ENCODE measurements at places on chromosomes 4 and X.

DNA sequence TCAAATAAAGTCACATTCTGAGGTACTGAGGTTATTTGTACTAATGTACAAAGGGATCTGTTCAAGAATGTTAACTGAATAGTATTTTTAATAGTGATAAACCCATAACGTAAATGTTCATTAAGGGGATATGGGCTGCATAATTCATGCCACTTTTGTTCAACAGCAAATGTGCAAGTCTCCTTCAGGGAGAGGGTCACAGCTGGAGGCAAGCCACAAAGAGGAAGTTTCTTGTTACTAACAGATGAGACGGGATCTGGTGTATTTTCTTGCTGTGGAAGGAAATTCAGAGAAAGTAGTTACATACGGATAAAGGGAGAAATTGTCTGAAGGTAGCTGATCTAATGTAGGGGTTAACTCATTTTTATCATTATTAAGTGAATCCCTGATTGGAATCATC, 10.0 kb downstream of the ZFP42 start:
- no peak for DNase-seq

GRCh38 chrX:51892921-51893745, at the start of gene MAGED1:
MAGED1 (plus strand) TSS chrX:51893623; CDS start chrX:51894305, 682 bp downstream.
- peak; percentile 93 for DNase-seq

DNA sequence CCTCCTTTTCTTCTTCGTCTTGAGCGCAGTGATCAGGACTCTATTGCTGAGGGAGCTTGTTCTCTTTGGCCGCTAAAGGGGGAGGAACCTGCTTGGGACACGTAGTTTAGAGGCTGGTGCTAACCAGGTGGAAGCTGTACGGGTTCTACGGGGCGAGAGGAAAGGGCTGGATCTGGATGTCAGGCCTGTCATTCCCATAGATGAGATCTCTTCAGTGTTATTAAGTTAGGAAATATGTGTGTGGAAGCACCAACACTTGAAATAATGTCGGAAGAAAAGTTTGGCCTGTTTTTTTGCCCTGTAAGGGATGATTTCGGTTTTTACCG, 643 bp downstream of the SRP72 start:
- no peak for DNase-seq

DNA sequence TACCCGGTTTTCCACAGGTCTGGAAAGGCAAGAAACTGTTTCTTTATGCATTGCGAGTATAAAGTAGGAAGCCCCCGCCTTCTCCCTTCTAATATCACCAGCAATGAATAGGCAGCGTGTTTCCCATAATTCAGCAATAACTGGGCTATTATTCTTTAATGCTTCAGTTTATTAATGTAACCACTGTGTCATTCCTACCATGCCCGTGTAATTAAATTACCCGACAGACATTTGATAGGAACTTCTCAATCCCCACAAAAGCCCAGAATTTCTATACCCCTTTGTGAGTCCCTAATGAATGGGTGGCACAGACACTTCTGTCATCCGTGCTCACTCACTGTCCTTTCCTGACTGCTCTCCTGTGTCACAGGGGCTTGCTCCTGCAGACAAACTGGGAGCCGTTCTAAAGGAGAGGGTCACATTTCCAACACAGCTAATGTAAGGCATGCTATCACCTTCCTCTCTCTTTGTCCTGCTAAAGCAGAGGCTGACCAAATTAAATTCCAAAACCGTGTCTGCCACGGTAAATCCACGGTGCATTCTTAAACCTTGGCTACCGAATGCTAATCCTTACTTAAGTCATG, 108.5 kb upstream of the MID1 start:
- DNase-seq, result no peak

GRCh38 chr4:113080050-113080449, 30.6 kb downstream of the ANK2 start:
- DNase-seq, result no peak

DNA sequence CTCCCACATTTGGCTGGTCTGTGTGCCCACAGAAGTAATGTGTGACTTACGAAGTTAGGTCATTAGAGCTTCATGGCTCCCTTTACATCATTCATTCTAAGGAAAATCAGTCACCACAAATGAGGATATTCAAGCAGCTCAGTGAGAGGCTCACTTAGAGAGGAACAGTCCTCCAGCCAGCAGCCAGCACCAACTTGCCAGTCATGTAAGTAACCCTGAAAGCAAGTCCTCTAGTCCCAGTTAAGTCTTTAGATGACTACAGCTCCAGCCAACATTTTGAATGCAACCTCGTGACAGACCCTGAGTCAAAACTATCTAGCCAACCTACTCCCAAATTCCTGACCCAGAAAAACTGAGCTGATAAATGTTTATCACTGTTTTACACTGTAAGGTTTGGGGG, 71.3 kb downstream of the LRBA start:
- no peak for DNase-seq

GRCh38 chr4:181796502-181796901, 446.7 kb upstream of the TENM3 start:
- DNase-seq, result no peak

DNA sequence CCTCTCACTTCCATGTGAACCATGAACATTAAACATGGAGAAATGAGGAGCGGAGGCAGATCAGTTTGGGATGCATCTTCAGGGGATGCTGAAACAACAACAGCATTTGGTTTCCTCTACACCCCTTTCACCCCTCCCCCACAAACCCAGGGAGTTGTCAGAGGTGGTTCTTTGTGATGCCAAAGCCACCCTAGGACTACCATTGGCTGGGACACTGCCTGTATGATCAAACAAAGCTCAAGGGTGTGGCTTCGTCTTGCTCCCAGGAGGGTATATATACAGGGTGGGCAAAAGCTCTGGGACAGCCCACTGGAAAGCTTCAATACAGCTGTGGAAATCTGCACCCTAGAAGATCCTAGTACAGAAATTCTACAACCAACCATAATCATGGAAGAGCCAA, at the start of gene SPANXN4:
TSS of gene SPANXN4 (plus strand) at position 301 of the 400 bp plus-strand sequence. CDS start at position 388, 87 bp downstream.
- DNase-seq, result no peak

DNA sequence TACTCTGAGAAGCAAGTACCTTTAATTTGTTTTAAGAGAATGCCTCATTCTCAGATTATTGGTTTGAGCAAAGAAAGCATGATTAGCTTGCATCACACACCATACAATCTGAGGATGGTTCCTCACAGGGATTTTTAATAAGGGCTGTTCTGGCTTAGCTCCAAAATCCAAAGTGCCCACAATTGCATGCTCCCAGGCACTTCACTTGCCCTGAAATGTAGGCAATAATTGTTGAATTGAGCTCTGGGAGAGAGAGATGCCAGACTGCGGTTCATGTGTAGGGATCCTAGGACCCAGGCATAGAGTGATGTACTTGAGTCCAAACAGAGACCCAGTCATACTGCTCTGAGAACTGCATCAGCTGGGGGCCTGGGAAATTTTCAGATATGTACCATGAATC, 358.4 kb upstream of the CXorf51B start:
- DNase-seq, result no peak

DNA sequence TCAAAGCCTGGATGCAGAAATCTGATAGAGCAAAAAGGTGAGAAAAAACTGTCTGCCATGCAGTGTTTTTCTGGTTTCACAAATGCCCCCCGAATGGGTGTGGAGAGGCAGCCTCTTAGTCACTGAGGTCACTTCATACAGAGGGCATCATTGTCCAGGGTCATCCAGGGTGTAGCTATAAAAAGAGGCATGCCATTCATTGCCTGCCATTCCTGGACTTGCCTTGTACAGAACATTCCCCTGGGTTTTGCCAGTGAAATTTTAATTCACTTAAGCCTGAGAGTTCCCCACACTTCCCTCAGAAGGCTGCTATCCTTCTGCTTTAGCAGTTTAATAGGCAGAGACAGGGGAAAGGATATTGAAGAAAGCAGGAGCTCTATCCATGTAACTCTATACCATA, 230.3 kb downstream of the UNC5C start:
- no peak for DNase-seq

DNA sequence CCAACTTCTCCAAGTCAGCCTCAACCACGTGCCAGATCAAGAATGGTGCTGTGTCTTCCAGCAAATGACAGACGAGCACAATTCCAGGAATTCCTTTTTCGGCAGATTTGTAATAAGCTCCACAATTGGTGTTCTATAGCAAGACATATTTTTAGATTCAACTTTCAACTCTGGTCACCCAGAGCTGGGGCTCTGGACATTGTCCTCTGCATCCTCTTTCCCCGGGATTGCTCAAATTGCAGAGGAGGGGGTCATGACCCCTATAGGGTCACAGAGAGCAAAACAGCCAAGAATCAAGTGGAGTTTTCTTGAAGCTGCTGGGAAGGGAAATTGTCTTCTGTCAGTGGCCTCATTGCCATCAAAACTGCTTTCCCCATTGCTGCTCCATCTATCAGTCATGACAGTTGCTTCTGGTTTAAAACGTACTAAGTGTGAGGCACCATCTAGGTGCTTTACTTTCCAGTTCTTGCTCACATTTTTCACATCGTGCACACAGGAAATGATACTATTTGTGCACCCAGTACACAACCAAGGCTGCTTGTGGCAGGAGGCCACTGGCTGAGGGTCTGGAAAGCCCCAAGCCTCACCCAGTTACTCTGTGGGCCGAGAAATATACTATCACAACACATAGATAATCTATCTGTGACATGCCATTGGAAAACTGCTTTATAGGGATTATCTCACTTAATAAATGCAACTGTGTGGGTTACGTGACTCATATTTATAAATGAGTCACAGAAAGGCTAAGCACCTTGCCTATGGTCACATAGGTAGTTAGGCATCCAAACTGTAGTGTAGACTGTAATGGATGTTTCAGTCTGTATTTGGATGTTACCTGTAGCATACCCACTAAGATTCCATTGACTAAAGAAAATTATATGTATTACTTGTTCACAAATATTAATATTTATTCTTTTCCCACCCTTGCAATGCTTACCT, 91.7 kb upstream of the PHOX2B start:
- no peak for DNase-seq

DNA sequence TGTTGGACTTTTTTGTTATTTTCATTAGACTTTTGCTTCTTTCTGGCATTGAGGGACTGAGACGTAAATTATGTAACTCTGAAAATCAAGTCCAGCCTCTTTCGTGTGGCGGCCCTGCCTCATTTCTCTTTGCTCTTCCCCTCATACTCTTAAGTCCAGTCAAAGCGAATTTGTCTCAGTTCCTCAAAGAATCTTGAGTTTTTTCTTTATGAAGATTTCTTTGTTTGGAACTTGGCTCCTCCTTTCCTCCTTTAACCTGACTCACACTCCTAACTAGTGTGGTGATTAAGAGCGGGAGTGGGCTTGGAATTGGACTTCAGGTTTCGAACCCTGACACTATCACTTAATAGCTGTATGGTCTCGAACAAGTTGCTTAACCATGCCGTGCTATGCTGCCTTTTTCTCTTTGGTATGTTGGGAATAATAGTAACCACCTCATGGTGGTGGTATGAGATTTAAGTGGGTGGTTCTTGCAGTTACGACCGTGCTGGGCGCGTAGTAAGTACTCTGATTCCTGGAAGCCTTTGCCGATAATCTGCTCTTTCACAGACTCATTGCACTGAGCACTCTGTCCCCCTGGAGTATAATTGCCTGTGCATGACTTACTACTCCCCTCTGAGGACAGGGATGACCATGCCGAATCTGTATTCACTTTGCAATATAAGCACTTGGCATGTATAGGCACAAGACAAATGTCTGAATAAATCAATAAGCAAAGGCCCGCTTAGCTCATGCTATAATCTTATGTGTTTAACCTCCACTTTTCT, 19.1 kb downstream of the FNIP2 start:
- DNase-seq, result no peak

DNA sequence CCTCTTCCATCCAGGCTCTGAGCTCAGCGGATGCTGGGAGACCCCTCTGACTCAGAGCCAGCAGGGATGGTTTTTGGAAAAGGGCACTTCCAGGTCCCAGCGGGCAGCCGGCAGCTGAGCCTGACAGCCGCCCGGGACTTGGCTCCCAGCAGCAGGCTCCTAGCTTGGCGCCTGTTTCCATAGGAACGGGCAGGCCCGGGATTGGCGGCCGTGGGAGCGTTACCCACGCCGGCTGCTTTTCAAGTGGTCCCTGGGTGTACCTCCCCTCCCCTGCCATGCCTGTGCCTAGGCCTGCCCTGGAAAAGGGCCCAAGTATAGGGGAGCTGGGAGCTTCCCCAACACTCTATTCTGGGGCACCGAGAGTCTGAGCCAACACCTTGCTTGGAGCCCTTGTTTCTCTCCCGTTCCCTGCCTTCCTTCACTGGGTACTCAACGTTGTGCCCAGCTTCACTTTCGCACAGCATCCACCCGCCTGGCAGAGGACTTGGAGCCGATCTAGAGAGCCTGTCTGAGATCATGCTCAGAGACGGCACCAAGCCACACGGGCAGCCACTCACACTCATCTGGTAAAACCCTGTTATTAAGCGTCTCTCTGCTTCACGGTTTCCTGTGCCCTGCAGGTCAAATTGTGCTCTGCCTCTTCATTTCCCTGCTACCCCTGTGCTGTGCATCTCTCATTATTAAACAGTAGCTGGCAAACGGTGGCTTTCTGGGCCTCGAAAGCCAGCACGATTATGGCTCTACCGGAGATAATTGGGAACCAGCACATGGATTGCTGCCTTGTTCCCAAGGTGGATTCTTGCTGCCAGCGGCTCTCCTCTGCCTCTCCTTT, 521.5 kb downstream of the BCOR start:
- no peak for DNase-seq

DNA sequence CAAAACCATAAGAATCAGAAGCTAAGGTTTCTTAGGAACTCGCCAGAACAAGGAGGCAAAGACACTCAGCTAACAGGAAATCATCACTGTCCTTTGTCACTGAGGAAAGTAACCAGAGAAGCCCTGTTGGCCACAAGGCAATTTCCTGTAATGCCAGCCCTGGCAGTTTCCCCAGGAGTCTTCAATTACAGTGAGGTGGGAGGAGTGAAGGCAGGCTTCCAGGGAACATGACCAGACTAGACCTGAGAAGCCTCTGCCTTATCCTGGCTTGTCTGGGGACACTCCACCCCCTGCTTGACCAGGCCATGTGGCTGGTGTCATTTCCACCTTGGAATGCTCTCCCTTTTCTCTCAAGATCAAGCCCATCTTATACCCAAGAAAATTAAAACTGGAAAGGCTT, 125.3 kb downstream of the COL4A6 start:
- DNase-seq, result no peak

GRCh38 chr4:171221181-171221580, 592.0 kb upstream of the GALNTL6 start:
- no peak for DNase-seq

- no peak for DNase-seq
Observed at GRCh38 chr4:37219242-37219641, 25.3 kb upstream of the NWD2 start.

DNA sequence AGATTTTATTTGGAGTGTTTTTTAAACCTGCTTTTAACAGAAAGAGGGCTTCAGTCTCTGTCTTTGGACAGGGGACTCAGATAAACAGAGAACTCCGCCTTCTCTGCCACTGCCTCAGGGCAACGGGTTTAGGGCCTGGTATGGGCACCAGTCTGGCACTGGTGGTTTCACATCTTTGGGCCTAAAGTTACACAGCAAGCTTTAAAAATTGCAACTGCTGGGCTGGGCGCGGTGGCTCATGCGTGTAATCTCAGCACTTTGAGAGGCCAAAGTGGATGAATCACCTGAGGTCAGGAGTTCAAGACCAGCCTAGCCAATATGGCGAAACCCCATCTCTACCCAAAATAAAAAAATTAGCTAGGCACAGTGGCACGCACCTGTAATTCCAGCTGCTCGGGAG, 10.3 kb upstream of the NAT8L start:
- no peak for DNase-seq

- DNase-seq, result no peak
Observed at GRCh38 chr4:54554339-54554990, 103.3 kb upstream of the KIT start.

All from neuronal stem cell (in vitro differentiated cells).